Muscle of leg (tissue), 16 donors: ENCODE measurements at places on chromosomes 1 and 21. TPM values are rescaled to one million over a fixed set of nuclear protein-coding genes. Genes with fewer than 3 reads are reported as not detected.

ANKRD34A gene
- 0.22 TPM for total RNA-seq

ESPN gene
- 0.22 TPM for total RNA-seq

SRGAP2 gene
- 44.8 TPM for total RNA-seq

FAM167B gene
- total RNA-seq = 2.5 TPM

WLS gene
- 62.7 TPM for total RNA-seq

PLEKHN1 gene
- total RNA-seq = not detected

DNA sequence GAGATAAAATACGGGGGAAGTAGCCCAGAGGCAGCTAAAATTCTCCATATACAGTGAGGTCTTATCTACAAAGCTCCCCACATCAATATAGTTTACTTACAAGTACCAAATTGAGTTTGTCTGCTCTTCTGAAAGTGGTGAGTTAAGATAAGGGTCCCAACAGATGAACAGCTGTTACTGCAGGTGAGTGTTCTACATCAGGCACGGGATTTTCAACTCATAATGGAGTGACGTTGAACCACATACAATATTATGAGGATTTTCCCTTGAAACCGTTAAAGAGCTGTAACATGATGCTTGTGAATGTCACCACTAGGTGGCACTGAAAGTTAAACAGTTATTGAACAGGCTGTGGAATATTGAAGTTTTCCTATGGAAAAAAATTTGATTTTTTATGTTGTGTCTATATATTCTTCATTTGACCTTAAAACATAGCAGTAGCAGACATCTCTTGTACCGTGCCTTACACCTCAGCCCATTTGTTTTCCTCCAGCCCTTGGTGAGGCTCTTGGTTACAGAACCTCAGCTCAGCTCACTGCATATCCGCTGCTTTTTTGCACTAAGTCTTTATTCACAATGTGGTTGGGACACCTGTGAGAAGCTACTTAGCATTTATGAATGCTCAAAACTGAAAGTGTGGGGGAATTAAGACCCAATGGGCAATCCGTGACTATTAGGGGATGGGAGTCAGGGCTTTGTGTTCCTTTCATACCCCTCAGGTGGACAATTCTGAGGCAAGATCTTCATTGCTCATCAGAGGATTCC lies 23.2 kb downstream of the CD1D start:
- DNase-seq = peak; percentile 80

- DNase-seq = no peak
Measured at GRCh38 chr1:55338448-55338820, 123.3 kb upstream of the USP24 start.

- no peak for DNase-seq
Measured at GRCh38 chr1:232594768-232595698, 34.9 kb downstream of the SIPA1L2 start.

- no peak for DNase-seq
Measured at GRCh38 chr1:108071601-108072000, 106.6 kb upstream of the VAV3 start.

DNA sequence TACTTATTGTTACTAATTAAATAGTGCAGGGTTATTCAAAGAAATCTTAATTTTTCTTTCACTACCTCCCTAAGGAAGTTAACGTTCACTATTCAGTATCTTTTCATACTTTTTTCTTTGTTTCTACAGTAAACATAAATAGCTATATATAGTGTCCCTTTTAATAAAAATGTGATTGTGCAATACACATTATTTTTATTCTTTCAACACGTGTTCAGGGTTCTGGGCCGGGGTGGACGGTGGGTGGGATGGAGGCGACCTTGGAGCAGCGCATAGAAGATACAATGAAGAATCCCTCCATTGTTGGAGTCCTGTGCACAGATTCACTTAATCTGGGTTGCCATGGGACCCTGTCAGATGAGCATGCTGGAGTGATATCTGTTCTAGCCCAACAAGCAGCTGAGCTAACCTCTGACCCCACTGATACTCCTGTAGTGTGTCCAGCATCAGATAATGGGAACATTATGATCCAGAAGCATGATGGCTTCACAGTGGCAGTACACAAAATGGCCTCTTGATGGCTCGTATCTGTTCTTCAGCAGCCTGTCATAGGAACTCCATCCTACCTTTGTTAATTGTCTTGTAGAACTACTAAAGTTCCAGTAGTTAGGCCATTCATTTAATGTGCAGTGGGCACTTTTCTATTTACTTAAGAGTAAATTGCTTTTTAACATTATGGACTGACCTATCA lies 155.9 kb upstream of the L1TD1 start:
- DNase-seq = no peak

DNA sequence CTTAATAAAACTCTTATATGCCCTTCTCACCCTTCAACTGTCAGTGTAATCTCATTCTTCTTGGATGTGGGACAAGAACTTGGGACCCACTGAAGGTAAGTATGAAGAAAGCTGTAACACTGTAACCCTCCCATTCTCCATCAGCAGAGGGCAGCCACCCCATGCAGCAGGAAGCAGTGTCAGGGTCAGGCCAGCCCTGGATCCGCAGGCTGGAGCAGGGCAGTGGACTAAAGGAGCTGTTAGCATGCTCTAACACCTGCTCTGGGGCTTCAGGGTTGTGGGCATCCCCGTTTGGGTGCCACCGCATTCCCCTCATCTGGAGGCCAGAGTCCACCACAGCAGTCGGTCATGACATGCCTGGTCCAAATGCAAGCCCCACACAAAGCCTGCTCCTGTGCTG lies 156.5 kb downstream of the HIVEP3 start:
- DNase-seq = no peak

- no peak for DNase-seq
Measured at GRCh38 chr1:112346801-112347350, 49.1 kb upstream of the CTTNBP2NL start.

- DNase-seq = no peak
Measured at GRCh38 chr1:155466617-155466972, 96.0 kb downstream of the ASH1L start.

GRCh38 chr1:162904579-162904978 lies 43.6 kb upstream of the CCDC190 start:
- DNase-seq = no peak

DNA sequence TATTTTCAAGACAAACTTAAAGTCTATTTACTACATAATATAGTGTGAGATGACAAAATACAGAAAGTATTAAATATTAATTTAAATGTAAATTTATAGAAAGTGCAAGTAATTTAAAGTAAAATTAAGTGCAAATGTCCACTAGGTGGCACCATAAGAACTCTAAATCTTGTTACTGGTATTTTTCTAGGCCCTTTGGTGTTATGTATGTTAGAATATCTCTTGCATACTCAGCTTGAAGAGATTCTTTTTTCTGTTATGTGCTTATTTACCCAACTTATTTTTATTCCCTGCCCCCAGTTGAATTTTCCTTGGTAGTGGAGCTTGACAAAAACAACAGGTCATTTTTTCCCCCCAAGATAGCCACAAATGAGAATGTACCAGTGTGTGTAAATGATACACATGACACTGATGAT lies 71.5 kb downstream of the RPS6KC1 start:
- DNase-seq = peak; percentile 37

GRCh38 chr1:36457691-36458090 lies 6.5 kb downstream of the MRPS15 start:
- DNase-seq = no peak

GRCh38 chr1:242456726-242457269 lies 67.7 kb downstream of the PLD5 start:
- DNase-seq = peak; percentile 67

DNA sequence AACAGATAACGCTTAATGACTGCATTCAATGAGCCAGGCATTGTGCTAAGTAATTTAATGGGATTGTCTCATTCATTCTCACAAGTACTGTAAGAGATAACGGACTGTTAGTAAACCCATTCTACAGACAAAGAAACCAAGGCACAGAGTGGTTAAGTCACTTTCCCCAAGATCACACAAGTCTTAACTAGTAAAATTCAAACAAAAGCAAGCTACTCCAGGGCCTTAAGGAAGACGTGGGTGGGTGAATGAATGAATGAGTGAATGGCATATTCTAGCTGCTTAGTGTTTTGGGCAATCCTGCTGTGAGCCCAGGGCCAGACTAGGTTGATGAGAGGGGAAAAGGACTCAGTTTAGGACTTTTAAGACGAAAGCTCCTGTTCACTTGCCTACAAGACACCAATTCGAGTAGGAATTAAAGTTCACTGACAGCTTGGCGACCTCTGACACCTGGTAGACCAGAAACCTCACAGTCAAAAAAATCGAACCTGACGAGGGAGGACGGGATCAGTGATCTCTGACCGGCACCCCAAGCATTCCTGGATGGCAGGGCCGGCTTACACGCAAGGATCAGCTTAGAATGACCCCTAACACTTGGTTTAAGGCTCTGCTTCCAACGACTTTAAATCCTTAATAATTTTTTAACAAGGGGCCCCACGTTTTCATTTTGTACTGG lies 557 bp downstream of the EMC1 start:
- no peak for DNase-seq

DNA sequence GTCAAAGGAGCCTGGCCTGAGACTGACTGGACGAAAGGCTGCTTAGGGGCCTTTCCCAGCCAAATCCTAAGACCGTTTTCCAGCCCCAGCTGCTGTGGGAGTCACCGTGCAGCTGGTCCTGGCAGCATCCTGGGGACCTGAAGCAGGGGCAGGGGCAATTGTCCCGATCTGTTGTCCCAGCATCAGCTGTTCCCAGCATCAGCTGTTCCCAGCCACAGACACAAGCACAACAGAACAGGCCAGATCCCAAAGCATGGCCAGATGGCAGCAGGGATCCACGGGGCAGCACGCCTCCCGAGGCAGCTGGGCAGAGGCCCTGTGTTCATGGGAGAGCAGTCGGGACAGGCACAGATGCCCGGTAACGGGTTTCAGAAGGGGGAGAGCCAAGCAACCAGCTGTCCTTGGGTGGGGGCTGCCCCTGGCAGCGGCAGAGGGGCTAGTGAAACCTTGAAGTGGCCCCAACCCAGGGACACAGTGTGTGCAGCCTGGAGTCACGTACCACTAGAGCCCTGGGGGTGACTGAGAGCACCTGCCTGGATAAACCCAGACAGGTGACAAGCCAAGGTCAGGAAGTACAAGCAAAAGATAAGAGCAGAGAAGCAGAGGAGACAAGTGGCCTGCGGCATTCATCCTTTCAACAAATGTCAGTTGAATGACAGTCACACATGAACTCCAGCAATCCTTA lies 13.3 kb downstream of the CELA2B start:
- peak; percentile 92 for DNase-seq

- no peak for DNase-seq
Measured at GRCh38 chr1:110220324-110220723, 10.2 kb downstream of the KCNC4 start.

DNA sequence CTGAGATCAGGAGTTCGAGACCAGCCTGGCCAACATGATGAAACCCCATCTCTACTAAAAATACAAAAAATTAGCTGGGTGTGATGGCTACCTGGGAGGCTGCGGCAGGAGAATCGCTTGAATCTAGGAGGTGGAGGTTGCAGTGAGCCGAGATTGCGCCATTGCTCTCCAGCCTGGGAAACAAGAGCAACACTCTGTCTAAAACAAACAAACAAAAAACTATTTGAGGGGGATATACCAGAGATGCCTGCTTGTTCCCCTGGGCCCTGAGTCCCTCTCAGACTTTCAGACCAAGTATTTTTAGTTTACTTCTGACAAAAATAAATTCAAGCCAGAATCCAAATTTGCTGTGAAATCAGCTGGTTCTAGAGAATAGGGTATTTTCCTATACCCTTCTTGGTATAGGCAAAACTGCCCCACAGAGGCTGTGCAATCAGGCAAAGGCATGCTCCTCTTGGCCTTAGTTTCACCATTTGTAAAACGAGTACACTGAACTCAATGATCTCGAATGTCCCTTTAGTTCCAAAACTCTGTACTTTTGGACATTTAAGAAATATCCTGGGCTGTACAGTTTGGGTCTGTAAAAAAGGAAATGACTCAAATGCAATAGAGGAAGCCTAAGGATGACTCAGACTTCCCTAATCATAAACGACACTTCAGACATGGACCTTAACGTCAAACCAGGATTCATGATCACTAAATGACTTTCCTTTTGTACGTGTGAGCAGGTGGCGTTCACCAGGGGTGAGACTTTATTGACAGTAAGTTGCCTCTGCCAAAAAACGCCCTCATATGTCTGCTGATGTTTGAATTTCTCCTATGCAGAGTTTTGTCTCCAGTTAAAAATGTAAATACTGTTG lies 16.1 kb downstream of the ENSA start:
- DNase-seq = peak; percentile 88

GRCh38 chr1:62397301-62397700 lies 39.5 kb upstream of the USP1 start:
- no peak for DNase-seq
